Activated CD4-positive, alpha-beta T cell treated with anti-CD3 and anti-CD28 coated beads for 24 hours (primary cell): ENCODE measurements at places on chromosomes 4 and X.

GRCh38 chr4:172962564-172963353 lies 205.9 kb upstream of the GALNT7 start:
- DNase-seq: no peak

DNA sequence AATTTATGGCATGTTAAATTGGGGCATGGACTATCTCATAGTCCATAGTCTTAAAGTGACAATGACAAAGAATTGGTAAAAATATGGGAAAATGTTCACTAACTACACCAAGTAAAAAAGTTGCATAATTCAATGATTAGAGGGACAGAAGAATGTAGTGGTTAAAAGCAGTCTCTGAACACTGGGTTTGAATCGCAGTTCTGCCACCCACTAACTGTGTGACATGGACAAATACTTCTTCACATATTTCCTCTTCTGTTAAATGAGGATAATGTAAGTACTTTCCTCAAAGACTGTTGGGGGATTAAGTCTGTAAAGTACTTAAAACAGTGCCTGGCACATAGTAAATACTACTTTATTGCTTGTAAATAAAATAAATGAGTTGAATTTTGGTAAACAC lies 15.3 kb downstream of the COQ2 start:
- DNase-seq: no peak

DNA sequence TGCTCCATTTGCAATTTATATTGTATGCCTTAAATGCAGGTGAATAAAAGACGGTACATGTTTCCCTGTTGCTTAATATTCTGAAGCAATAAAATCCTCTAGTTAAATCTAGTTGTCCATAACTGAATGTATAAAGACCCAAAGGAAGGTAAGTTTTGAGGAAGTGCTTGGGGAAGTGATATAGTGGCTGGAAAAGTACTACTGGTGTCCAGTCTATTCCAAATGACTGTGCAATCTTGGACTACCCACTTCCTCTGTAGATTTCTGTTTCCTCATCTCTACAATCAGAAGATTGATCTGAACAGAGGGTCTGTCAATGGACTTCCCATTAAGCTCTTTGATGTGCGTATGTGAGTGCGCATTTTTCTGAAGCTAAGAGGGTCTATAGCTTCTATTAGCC lies 17.0 kb downstream of the SNCA start:
- no peak for DNase-seq

GRCh38 chr4:168521721-168522120 lies 24.9 kb downstream of the PALLD start:
- no peak for DNase-seq

GRCh38 chr4:1326751-1327525 lies 20.1 kb upstream of the UVSSA start:
- no peak for DNase-seq

GRCh38 chrX:24658421-24658820 lies 11.3 kb upstream of the PCYT1B start:
- DNase-seq: no peak

GRCh38 chr4:18390655-18391353 lies 369.2 kb upstream of the LCORL start:
- no peak for DNase-seq

- peak; percentile 67 for DNase-seq
These were observed 35.0 kb downstream of the FBXW7 start for GRCh38 chr4:152500800-152501434.

DNA sequence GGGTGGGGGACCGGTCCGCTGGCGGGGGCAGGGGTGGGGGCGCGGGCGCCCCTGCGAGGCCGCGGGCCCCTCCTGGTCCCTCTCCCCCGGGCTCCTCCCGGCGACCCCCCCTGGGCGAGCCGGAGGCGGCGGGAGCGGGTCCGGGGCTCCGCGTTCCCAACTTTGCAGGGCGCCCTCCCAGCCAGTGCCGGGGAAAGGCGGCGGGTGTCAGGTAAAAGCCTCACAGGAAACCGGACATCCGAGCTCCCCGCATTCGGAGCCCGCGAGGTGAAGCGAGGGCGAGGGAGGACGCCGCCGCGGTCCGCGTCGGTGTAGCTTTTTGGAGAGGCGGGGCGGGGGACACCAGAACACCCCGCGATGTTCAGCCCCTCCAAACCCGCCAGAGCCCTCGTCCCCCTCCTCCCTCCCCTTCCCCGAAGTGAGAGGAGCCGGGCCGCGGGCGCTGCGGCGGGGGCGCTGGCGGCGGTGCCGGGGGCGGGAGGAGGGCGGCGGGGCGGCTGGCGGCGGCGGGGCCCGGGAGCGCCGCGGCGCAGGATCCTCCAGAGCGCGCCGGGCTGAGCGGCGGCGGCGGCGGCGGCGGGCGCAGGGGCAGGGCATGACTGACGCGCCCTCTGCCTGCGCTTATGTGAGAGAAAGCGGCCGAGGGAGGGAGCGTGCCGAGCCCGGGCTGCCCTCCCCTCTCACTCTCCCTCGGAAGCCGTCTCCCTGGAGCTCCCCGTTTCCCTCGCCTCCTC lies at the start of gene VEGFC:
TSS of gene VEGFC (minus strand) at position 597 of the 734 bp plus-strand sequence. CDS start 611 bp downstream, outside the sequence.
- DNase-seq: no peak

DNA sequence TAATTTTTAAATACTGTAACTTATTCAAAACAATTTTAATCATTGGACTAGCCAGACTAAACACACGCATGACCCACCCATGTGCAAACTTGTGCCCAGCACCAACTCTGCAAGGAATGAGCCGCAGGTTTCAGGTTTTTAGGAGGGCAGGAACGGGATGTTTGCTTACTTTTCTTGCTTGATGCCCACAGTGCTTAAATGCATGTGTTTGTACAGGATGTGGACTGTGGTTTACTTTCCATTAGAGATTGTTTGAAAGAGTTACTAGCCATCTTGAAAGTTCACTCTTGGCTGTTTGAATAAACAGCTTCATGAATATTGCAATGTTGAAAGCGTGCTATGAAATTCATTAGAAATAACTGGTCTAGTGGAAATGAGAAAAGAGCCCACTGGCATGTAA lies 83.3 kb downstream of the STK32B start:
- DNase-seq: no peak

GRCh38 chrX:19673375-19674040 lies 158.2 kb upstream of the MAP3K15 start:
- no peak for DNase-seq

DNA sequence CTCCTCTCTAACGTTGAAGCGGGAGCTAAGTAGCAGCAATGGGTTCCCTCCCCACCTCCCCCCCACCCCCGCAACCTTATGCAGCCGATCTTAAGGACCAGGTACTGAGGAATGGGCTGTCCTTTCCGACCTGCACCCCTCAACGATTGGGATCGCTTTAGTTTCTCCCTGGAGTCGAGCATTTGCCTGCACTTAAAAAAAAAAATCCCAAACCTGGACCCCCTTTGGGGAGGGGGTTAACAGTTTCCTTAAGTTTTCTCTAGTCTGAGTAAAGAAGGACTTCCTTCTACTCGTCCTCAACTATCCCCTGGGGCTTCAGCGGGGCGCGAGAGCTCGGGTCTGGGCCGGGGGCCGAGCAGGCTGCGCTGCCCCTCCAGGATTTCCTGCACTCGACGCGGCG lies 25.7 kb upstream of the BCORL1 start:
- no peak for DNase-seq

- no peak for DNase-seq
These were observed 45.9 kb upstream of the RHOH start for GRCh38 chr4:40150932-40151331.

- DNase-seq: no peak
These were observed 16.5 kb upstream of the MXRA5 start for GRCh38 chrX:3362956-3363355.

DNA sequence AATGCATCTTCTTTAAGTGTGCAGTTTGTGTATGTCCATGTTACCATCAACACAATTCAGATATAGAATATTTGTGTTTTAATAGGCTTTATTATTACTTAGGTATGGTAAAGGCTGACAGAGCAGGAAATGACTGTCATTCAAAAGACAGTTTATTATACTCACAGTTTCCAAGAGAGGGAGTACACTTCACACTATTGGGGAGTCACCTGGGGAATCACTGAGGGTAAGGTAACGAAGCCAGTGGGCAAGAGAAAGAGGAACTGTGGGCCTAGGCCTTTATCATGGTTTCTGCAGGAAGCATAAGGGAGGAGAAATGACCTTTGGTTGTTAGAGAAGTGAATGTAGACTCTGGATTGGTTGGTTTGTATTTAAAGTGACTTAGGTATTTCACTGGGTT lies 235.1 kb upstream of the HCCS start:
- no peak for DNase-seq

GRCh38 chr4:147981305-147981704 lies 249.4 kb downstream of the ARHGAP10 start:
- DNase-seq: no peak

DNA sequence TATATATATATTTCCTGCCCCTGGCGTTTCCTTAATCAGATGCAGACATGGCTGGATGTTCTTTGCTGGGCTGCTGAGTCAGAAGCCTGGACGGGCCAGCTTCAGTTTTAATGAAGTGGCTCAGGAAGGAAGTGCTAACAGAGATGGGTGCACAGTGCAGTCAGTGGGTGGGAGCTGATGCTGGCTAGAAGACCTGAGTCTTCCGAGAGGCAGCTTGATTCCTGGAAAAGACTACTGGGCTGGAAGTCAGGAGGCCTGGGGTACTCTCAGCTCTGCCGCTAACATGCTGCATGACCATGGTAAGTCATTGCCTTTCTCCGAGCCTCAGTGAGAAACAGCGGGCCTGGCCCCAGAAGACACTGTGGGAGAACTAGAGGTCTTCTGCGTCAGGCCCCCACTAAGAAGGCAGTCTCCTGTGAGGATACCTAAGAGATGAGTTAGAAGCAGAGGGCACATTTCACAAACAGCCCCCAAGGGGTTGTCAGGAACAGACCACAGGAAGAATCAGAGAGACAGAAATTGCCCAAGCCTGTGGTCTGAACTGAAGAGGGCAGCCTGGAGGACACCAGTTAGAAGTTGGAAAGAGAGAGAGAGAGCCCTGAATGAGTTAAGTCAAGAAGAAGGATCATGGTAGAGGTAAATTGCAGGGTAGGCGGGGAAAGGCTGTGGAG lies 8.3 kb upstream of the CD40LG start:
- no peak for DNase-seq

- DNase-seq: no peak
These were observed 219.6 kb downstream of the SNCA start for GRCh38 chr4:89617317-89617716.

DNA sequence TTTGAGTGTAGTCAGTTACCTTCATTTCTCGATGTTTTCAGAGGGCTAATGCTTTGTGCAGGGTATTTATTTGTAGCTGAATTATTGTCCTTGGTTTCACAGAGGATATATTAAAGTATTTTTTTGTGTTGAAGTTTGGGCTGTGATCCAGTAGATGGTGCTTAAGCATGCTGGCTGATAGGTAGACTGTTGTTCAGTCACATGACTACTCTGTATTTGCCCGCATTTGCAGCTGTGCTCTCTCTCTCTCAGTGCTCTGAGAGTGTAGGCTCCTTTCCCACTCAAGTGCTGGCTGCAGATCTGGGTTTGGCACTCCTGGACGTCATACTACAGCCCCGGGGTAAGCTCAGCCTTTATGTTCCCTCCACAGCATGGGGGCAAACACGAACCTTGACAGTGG lies 21.7 kb downstream of the RAB40AL start:
- no peak for DNase-seq

- no peak for DNase-seq
These were observed 10.3 kb upstream of the FGFBP1 start for GRCh38 chr4:15948826-15949225.

- peak; percentile 38 for DNase-seq
These were observed 677 bp upstream of the NONO start for GRCh38 chrX:71282514-71283402.

- DNase-seq: no peak
These were observed 7.5 kb upstream of the HAUS7 start for GRCh38 chrX:153477901-153478300.

DNA sequence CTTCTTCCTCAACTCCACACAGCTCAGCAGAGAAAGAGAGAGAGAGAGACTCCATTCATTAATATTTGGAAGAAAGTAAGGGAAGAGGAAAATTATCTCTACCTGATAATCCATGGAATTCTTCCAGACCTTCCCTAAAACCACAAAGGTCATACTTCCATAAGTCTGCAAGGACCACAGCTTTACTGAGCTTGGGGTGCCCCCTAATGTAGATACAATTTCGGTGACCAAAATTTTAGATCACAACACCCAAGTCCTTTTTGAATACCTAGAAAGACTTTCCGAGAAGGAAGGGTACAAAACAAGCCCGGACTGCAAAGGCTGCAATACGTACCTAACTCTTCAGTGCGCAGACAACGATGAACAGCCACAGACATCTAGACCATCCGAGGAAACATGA lies 523.9 kb downstream of the GLUD2 start:
- no peak for DNase-seq

GRCh38 chrX:11137543-11138139 lies 26.5 kb downstream of the HCCS start:
- peak; percentile 4 for DNase-seq

DNA sequence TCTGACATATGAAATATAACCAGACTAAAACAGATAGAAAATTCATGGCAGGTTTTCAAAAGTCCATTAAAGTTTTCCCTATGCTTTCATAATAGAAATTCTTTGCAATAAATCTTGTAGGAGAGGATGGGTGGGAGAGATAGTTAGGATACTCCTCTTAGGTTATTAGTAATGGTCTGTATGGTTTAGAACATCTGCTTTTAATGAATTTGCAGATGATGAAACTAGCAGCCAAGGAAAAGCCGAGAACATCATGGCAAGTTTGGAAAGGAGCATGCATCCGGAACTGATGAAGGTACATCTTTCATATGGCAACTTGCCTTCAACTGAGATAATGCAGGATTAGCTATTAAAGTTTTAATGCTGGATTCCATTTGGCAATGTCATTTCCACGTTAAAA lies 70.7 kb downstream of the DOCK11 start:
- no peak for DNase-seq

DNA sequence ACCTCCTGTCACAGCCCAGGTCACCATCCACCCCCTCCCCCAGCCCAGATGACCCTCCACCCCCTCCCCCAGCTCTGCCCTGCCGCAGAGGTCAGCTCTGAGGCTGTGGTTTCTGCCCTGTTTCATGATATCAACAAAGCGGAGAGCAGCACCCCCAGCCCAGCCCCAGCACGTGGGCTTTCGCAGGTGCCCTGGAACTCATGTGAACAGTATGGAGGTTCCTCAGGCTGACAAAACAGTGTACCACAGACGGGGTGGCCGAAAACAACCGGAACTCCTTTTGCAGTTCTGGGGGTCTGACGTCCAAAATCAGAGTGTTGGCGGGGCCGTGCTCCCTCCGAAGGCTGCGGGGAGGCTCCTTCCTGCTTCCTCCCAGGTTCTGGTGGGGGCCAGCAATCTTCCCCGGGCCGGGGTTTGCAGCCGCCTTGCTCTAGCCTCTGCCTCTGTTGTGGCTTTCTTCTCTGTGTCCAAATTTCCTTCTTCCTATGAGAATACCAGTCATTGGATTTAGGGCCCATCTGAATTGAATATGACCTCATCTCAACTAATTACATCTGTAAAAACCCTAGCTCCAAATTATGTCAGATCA lies 7.9 kb upstream of the PSAPL1 start:
- DNase-seq: no peak
